ENCODE measurements at places on chromosomes 4 and X.

GRCh38 chr4:143399113-143399949 lies 62.7 kb downstream of the GAB1 start:
- DNase-seq: peak; percentile 72

GRCh38 chr4:94208918-94209317 lies 1.3 kb downstream of the SMARCAD1 start:
- DNase-seq: no peak

GRCh38 chr4:147753047-147753446 lies 21.2 kb downstream of the ARHGAP10 start:
- no peak for DNase-seq

DNA sequence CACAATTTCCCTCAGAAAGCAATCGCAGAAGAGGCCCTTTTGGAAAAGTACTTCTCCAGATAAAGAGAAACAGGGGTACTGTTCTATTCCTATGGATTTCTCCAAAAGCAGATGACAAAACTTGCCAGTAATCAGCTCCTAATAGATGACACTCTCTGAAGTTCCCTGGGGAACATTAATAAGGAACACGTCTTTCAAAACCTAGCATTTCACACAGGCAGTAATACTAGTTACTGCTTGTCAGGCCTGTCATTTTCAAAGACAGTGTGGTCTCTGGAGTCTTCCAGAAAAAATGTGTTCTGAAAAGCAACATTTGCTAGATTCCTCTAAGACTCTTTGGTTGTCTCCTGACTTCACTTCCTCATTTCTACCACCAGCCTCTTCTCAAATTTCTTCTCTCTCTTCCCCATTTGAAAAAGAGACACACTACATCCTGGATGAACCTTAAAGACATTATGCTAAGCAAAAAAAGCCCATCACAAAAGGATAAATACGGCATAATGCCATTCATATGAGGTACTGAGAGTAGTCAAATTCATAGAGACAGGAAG lies 47.3 kb downstream of the CHRDL1 start:
- no peak for DNase-seq
